ENCODE measurements at places on chromosomes 3 and 15.

GRCh38 chr3:130384476-130385025 lies 39.1 kb downstream of the COL6A5 start:
- DNase-seq: no peak

- no peak for DNase-seq
These were observed 16.1 kb upstream of the CSPG5 start for GRCh38 chr3:47594792-47595191.

DNA sequence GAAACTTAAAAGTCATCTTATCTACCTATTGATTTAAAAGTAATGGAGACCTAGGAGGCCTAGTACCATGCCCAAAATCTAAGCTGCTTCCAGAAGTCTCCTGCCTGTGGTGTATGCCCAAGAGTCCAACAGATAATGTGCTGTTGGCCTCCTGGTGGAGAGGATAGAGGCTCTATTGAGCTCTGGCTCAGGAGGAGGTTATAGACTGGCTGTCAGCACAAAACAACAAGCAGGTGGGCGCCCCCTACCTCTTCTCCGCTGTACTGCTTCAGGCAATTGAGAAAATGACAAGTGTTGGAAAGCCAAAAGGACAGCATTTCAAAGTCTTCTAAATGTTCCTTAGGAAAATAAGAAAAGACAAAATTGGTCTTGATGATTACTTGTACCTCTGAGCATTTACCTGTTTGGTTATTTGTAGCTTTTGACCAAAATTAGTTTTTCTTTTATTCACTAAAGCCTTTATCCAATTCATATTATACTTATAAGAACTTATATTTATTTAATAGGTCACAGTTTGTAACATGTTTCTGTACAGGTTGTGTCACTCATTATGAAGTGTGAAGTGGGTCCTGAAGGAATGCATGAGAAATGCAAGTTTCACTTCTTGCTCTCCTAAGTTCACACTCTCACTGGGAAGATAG lies 17.2 kb upstream of the GNB5 start:
- DNase-seq: peak; percentile 79

DNA sequence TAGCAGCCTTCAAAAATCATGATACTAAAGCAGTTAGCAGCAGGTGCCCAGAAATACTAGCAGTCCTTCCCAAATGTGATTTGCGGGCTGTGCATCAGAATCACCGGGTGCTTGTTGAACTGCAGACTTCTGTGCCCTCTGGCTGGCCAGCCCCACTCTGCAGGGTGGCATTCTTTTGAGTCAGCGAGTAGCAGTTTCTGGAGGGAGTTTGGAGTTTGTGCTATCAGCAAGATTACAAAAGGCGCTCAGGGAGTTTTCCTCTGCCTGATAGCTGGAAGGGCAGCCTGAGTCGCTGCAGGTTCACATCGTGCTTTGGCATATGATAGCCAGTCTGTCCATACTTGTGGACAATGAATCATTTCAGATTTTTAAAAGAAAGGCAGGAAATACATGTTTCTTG lies 57.6 kb downstream of the CLDN11 start:
- DNase-seq: no peak

- no peak for DNase-seq
These were observed 49.0 kb downstream of the KY start for GRCh38 chr3:134601539-134602439.

DNA sequence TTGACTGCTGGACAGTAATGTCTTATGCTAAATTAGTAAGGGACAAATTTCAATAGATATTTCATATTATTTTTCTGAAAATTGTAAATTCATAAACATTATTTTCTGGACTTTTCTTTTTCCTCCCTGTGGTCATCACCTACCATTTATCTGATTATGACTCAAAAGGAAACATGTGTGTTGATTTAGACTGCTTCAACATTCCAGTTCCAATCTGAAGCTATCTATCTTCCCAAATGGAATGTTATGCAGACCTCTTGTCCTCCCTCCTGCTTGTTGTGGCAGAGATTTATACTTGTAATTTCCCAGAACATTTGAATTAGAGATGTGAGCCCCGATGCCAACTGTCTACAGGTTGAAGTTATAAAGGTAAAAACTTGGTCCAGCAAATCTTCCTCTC lies 803.4 kb downstream of the TUSC7 start:
- no peak for DNase-seq

- DNase-seq: no peak
These were observed 54.5 kb downstream of the SEC22A start for GRCh38 chr3:123256256-123256655.

DNA sequence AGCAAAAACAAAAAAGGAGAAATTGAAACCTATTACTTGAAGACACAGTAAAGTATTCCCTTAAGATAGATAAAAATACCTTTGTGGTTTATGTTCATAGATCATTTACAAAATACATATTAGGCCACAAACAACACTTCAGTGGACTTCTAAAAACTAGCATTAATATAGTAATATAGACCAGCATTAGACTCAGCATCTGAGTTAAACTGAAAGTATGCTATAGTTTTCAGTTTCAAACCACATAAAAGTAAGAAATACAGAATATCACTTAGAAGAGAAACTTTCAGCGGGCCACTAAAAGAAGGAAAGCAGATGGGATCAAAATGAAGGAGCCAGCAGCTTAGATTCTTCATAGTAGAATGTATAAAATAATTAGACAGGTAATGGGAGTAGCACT lies 86.6 kb downstream of the MSL2 start:
- no peak for DNase-seq

- no peak for DNase-seq
These were observed 22.7 kb downstream of the IRAK2 start for GRCh38 chr3:10187290-10187876.

DNA sequence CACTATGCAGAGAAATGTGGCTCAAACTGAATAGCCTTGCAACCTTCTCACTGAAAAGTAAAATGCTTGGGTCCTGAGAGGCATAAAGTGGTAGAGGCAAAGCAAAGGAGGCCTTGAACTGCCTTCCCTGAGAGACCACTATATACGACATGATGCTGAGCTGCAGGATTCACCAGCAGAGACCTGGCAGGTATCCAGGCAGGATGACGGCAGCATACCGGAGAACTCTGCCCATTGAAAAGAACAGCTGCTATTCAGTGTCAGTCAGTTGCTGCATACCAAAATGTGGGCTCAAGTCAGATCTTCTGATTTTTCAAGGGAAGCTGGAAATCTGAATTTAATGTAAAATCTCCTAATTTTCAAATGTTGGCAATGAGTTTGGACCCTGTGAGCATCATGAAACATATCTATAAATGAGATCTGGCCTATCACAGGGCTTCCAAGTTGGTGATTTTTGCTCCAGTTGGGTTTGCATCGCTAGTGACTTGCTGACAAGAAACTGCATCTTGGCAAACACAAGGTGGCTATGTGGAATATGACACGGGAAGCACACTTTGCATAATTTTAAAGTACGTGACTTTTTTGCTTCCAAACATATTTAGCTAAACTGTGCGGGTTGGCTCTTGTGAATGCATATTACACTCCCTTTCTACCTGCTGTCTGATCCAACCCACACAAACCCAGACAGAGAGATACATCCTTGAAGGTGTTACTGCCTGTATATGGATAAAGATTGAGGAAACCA lies 529.0 kb downstream of the AGBL1 start:
- DNase-seq: no peak

DNA sequence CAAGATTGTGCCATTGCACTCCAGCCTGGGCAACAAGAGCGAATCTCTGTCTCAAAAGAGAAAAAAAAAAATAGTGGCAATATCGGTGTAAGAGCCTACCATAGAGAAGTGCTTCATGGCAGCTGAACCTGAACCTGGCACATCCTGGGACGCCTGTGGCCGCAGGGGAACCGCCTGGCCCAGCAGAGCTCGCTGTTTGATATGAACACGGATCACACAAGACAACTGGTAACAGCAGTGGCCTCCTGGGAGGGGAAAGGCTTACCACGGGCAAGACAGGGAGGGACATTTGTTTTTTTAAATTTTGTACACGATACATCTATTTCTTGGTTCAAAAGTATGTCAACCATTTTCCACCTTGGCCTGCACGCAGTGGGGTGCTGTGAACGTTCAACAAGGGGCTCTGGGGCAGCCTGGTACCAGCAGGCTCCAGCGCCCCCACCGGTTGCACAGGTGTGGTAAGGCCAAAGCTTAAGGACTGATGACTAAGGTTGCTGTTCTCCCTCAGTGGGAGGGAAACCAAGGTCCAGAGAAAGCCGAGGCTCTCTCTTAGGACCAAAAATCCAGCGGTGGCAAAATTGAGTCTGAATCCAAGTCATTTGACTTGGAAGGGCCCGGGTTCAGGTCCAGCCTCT lies 21.7 kb upstream of the EPHB3 start:
- no peak for DNase-seq

GRCh38 chr3:160945336-160945735 lies 159.8 kb downstream of the B3GALNT1 start:
- DNase-seq: no peak

DNA sequence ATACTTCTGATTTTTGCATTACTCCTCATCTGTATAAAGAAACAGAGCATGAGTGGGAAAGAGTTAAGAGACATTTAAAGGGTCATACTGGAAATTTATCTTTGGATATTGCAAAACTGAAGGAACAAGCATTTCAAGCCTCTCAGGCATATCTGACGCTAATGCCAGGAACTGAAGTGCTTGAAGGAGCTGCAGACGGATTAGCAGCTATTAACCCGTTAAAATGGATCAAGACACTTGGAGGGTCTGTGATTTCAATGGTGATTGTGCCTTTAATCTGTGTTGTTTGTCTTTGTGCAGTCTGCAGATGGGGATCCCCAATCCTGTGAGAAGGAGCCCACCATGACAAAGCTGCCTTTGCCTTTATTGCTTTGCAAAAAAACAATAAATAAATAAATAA lies 202.5 kb upstream of the UBE3A start:
- DNase-seq: no peak

GRCh38 chr3:152858170-152858800 lies 23.4 kb downstream of the P2RY1 start:
- DNase-seq: no peak

DNA sequence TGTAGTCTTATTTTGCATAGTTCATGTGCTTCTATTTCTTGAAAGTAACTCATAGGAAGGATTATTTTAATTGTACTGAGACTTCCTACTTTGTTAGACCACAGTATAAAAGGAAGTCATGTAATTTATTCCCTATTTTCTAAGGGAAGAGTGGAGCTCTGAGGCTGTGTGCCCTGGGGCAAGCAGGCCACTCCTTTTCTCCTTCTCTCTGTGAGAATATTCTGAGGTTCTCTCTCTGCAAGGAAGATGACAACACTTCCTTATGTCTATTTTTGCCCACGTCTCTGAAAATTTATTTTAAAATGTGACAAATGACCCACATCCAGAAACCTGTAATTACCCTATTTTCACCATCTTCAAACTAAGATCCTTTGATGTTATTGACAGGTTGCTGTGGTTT lies 11.0 kb downstream of the KCTD6 start:
- no peak for DNase-seq

- peak; percentile 11 for DNase-seq
These were observed 387 bp downstream of the GNB4 start for GRCh38 chr3:179450901-179451264.

- no peak for DNase-seq
These were observed 19.2 kb downstream of the SLC41A3 start for GRCh38 chr3:126064627-126065258.

DNA sequence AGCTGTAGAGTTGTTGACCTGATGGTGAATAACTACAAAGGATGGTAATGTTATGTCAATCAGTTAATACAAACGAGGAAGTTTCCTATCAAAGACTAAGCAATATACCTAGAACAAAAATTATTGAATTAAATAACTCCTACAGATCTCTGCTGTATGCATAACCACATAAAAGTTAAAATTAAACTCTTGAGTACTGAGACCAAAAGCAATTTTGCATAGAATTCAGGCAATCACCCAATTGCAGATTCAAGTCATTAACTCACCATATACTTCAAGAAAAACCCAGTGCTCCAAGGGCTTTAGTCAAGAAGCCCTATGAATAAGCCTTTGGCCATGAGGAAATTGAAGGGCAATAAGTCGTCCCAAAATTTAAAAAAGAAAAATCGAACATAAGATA lies 518.8 kb downstream of the MECOM start:
- no peak for DNase-seq

GRCh38 chr3:39808467-39809180 lies 785 bp upstream of the MYRIP start:
- DNase-seq: no peak

DNA sequence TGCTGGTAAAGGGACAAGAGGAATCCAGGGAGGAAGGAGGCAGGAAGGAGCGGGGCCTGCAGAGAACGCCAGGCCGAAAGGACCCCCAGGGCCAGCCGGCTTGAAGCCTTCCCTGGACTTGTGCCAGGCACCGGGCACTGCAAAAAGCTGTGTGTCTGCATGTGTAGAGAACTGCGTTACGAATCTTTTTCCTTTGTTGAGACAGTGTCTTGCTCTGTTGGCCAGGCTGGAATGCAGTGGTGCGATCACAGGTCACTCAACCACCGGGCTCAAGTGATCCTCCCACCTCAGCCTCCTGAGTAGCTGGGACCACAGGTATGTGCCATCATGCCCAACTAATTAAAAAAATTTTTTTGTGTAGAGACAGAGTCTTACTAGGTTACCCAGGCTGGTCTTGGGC lies 17.0 kb upstream of the MUC4 start:
- DNase-seq: no peak

GRCh38 chr3:51966486-51966885 lies 768 bp downstream of the PCBP4 start:
- no peak for DNase-seq

- peak; percentile 13 for DNase-seq
These were observed 121.1 kb downstream of the ADAM10 start for GRCh38 chr15:58628206-58628947.

DNA sequence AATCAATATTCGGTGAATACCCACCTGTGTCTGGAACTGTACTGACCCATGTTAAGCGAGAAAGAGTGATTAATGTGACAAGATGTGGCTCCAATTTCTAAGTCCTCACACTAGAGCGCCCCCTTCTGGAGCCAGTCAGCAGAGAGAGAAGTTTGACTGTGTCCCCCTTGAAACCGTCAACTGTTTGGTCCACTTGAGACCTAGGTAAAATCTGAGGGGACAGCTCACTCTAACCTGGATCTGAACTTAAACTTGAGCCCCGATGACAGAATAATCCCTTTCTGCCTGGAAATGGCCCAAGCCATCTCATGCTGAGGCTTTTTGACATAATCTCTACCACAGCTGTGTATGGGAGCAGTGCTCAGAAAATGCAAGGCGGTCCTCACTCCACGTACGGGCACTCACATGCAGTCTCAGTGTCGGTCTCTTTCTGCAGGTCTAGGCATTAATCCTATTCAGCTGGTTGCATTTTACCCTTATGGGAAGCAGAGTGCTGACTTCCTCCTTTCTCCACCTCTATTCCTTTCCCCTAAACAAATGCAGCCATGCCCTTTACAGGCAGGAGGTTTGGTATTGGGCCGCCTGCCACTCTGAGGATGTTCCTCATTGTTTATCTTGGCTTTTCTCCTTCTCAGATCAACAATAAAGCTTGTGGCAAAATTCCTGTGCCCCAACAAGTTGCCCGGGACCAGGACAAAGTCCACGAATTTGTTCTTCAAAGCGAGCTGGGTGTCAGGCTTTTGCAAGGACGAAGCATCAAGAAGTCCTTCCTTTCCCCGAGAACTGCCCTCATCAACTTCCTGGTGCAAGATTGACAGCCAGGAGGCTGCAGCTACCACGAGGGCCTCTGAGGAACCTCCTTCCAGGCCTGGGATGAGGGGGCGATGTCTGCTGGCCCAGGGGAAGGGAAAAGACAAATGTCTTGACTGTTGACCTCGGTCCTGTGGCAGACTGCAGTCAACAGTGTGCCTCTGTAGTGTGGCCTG lies 47.5 kb upstream of the LIMD1 start:
- DNase-seq: peak; percentile 39

- DNase-seq: no peak
These were observed 26.1 kb downstream of the RASGRF1 start for GRCh38 chr15:79064496-79064895.

Data from OCI-LY7 (cell line).